ENCODE measurements at places on chromosomes 5 and 9.

DNA sequence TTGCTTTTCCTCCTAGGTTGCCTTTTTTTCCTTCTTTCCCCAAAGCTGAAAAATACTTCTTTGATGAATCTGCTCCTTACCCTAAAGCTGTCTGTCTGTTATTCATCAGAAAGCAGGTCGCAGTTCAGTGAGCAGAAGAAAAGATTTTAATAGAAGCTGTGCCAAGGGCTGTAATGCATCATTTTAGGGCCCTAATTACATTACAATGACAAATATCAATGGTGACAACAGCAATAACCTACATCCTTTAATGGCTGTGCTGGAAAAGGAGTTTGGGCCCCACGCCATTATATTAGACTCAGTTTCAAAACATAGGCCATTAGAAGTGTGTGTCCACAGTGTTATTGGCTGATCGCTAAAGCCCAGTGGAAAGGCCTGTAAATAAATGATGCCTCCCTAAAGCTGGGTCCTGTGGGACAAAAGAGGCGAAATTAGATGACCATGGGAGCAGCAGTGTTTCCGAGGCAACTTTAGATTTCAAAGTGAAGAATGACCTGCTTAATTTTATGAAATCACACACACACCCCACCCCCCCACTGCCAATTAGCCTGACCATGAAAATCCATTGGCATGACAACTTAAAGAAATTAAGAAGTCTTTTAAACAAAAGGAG lies 38.4 kb downstream of the TLE4 start:
- DNase-seq: no peak

- no peak for DNase-seq
These were observed 5.5 kb upstream of the HTR4 start for GRCh38 chr5:148659641-148660345.

DNA sequence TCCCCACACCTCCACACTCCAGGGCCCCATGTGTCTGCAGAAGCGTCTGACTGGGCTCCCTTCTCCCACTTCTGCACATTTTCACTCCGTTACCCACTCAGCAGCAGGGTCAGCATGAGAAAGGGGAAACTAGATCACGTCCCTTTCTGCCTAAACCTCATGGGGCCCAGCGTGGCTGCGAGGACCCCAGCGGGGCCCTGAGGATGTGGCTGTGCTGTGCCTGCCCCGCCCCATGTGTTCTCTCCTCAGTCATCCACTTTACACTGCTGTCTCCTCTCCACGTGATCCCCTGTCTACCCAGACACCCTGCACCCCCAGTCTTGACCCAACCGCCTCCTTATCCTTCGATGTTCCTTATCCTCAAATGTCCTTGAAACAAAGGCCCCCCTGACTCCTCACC lies 59.8 kb upstream of the OTULINL start:
- DNase-seq: no peak

DNA sequence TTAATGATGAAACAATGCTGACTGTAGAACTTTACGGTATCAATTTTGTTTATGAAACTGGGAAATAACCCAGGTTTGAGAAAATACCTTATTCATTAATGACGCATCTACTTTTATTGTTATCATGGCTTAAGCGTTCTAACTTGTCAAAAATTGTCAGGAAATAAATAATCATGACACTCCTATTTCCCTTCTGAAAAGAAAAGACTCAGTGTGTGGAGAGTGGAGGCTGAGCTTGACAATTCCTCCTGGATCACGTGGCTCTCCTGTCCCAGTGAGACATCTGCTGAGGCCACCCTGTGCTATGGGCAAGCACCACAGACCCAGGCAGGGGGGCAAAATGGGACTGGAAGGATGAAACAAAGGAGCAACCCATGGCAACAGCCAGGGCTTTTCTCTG lies 466.4 kb downstream of the ZNF608 start:
- no peak for DNase-seq

DNA sequence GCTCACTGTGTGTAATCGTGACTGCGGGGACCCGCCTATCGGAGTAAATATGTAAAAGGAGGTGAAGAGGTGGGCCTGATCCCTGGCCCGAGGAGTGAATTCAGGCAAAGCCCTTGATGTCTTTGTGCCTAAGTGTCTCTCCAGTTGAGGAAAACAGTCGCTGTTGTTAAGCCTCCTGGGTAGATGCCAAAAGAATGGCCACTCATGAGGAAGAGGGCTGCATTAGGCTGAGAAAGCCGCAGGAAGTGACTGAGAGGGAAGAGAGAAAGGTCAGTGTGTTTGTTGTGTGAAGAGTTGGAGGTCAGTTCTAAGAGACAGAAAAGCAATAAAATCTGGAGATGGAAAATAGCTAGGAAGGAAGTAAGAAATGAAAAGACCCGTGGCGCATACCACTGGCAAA lies 35.8 kb upstream of the PIP5K1B start:
- no peak for DNase-seq

DNA sequence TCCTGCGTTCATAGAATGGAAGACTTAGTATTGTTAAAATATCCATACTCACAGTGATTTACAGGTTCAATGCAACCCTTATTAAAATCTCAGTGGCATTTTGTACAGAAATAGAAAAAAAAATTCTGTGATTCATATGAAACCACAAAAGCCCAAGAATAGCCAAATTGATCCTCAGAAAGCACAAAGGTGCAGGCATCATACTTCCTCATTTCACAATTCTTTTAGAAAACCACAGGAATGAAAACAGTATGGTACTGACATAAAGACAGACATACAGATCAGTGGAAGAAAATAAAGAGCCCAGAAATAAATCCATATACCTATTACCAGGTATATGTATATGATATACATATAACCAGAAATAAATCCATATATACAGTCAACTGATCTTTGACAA lies 86.8 kb upstream of the MEGF10 start:
- no peak for DNase-seq

DNA sequence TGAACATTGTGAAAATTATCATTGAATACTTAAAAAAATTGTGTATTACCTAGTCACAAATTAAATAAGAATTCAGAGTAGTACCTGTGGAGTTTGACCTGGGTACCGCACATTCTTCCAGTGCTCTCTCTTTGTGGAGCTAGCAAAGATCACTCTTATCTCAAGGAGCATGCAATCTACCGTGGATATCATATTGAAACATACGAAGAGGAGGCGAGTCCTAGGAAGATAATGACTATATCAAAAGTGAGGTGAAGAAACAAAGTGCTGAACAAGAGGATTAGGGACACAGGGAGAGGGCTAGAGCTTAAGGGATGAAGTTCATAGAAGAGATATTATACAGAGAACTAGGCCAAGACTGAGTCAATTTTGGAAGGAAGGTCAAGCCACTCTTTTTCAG lies 55.9 kb upstream of the NR3C1 start:
- no peak for DNase-seq

DNA sequence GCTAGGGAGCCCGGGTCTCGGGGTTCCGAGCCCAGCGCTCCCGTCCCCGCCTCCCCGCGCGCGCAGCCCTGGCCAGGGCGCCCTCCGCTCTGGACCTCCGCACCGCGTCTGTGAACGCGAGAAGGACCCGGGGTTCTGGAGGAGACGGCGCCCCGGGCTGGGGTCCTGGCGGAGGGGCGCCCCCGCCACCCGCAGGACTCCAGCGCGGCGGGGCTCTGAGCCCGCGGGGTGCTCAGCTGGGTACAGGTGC lies 431 bp downstream of the TMOD1 start:
- no peak for DNase-seq

DNA sequence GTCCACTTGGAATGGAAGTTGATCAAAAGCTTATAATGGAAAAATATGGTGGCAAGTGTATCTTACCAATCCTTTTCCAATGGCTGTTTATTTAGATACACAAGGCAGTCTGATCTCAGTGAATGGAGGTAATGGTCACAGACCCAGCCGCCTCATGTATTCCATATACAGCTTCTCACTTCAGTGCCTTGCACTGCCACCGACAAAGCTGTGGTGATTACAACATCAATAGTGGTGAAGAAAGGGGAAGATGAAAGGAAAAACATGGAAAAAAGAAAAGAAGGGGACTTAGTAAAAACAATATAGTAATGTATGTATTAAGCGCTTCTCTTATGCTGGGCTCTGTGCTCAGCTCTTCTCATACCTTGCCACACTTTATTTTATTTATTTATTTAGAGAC lies 297.3 kb upstream of the RASA1 start:
- DNase-seq: no peak

DNA sequence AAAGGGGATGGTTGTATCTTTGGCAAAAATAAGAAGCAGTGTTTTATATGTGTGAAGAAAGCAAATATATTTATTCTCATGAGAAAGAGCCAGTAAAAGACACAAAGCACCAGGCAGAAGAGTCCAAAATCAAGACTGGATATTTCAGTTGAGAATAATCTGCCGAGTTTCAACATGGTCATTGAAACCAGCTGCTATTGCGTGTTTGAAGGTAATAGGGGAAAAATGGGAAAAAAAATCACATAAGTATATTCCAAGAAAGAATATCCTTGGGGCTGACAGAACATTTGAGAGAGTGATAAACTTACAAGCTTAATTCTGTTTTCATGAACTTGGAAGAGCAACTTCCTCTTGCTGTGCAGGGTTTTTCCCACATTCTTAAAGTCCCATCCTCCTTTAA lies 79.9 kb downstream of the ISOC1 start:
- DNase-seq: no peak

DNA sequence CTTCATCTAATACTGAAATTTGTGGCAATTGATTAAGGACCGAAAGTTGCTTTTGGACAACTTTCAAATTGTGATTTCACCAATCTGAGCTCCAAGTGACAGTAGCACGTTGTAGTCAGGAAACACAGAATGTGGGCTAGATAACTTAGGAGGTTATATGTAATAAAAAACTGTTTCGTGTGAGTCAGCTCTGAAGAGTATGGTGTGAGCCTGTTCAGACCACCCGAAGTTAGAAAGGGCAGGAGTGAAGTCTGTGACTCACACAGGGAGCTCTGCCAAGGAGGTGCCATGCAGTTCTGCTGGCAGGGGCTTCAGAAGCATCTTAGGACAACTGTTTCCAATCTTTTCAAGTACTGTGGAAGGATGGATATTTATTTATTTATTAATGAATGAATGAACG lies 16.4 kb upstream of the ZBTB34 start:
- DNase-seq: no peak

All from stimulated activated CD8-positive, alpha-beta memory T cell treated with anti-CD3 and anti-CD28 coated beads, Interleukin-4, amount 100 ng/mL, for 1 hour (primary cell).